ENCODE measurements at places on chromosomes 5 and 9.

DNA sequence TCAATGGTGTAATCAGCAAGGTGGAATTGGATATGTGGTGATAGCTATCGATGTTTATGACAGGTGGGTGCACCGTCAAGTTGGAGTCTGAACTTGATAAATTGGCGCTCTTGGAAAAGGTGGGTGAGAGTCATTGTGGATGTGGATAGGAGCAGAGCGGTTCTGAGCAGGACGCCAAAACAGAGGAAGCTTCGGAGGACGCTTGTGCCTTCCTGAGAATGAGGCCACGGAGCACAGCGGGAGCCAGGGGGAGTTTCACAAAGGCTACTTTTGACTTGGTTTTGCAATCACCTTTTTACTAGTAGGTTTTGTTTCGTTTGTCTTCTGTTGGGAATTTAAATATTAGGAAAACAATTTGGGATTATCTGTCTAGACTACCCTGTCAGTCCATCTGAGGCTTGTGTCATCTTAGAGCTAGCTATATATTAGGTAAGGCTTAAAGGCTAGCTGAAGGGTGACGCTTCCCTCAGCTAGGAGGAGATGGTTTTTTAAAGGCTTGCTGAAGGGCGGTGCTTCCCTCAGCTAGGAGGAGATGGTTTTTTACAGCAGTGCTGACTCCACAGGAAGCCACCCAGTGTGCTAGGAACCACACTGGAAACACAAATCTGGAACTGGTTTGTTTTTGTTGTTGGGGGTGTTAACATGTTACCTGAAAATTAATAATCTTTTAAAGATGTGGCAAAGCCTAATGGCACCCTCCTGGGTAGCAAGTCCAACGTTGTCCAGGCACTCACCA is 142.4 kb upstream of the IRX4 start:
- no peak for DNase-seq

- no peak for DNase-seq
Measured at GRCh38 chr5:3006526-3006925, 255.0 kb upstream of the IRX2 start.

DNA sequence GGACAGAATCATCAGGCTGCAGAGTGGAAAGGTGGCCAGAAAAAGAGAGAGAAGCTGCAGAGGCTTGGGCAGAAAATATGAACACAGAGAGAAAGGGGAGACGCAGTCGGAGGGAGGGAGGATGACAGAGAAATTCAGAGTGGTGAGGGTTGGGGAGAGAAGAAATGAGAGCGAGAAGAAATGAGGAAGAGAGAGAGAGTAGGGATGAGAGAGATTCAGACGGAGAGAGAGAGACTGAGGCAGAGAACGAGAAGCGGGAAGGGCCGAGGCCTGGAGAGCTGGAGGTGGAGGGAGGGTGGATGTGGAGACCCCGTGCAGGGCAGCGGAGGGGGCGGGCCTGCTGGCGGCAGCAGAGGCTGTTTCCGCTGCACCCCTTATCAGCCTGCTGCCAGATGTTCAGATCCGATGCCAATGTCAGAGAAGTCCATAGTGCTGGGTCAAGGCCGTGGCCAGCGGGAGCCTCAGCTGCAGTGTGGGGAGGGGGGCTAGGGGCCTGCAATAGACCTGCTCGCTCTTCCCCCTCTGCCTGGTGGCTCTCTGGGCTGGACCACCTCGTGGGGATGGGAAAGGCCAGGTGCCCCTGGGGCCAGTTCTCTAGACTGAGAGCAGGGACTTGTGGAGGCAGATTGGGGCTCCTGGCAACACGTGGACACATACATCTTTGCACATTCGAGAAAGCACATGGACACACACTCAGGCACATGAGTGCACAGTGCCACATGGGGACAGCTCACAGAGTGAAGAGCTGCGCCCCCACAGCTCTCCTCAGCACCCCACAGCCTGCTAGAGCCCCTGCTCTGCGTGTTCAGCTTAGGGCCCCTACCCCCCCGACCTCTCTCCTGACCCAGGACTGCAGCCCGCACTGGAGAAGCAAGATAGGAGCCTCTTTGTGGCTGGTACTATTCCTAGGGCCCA is 4.9 kb upstream of the NR5A1 start:
- DNase-seq = no peak

DNA sequence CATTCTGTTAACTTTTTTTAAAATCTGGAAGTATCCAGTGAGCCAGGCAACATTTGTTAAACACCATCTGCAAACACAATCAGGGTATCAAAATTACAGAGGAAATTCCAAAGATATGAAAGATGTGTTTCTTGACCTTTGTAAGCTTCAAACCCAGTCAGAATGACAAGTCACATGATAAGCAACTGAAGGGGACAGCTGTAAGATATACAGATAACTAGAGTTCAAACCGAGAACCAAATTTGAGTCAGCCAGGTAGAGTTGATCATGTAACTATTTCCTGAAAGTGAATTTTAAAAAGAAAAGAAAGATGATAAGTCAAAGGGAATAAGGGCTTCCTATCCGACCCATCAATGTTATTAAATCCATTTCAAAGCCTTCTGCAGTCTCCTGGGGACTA is 196.2 kb downstream of the DEPDC1B start:
- DNase-seq = no peak

DNA sequence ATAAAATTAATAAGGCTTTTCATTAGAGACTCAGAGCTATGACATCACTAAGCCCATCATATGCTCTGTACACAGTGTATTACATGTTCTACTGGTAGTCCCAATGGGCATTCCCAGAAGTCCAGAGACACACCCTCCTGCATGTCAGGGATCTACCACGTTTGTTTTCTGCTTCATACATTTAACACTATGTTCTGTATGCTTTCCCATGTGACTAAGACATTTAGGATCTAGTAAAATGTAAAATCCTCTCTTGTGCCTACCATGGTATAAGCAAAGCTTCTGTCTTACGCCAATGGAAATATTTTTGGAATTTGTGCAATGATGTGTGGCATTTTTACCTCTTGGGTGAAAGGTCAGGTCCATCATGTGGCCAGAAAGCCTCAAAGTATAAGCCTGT is 192.4 kb downstream of the ADAMTSL1 start:
- DNase-seq = no peak

DNA sequence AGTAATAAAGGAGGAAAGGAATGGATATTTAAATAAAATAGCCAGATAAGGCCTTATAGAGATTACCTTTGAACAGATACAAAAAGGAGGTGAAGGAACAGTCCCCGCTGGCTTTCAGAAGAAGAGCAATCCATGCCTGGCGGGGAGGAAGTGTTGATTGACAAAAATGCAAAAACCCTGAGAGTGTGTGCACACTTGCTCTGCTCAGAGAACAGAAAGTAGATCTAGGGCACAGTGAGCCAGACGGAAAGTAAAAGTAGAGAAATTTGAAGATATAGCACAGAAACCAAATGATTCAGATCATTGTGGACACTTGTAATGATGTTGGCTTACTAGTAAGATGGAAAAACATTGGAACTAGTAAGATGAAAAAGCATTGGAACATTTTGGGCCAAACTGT is 720.6 kb downstream of the PTPRD start:
- DNase-seq = no peak

DNA sequence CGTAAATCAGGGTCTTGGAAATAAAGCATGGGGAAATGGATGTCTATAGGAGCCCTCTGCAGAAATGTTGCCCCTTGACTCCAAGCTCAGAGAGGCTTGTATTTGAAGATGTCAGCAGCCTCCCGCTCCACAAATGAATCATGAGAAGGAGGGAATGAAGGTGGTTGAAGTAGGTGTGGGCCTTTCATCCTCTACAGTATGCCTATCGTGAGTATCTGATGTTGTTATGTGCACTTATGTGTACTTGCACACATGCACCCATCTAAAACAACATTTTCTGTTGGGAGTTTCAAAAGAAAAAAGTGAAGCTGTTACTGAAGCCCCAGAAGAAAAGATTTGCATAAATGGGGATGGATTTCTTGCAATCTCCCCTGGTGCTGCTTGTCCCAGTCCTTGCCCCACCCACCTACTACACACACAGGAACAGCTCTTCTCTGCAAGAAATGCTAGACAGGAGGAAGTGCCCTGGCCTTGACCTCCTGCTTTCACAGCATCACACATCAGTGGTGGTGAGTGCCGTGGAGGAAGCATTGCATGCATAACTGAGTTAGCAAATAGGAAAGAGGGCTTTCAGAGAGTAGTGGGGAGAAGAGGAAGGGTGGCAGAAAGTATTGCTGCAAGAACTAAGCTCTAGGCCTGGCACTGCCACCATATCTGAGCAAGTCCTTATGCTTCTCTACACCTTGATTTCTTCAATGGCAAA is 156.1 kb downstream of the SNX18 start:
- DNase-seq = no peak

GRCh38 chr5:135979510-135979909 is 24.7 kb upstream of the LECT2 start:
- no peak for DNase-seq

DNA sequence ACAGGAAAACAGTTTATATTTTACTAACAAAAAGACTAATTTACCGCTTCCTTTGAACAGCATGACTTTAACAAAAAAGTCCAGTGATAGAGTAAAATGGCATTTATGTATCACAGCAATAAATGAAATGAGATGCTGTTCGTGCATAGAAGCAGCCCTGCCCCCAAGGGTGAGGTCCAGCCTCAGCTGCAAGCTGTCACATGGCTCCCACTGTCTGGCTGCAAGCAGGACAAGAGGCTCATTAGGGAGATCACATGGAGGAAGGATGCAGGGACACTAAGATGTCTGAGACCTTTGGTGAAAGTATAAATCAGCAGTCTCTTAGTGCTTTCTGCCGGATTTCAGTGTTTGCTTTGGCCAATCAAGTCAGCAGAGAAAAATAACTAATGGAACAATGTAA is 23.0 kb downstream of the GDNF start:
- DNase-seq = no peak

- no peak for DNase-seq
Measured at GRCh38 chr5:158852622-158853021, 247.1 kb downstream of the EBF1 start.

- no peak for DNase-seq
Measured at GRCh38 chr9:7209016-7209715, 451.4 kb downstream of the KDM4C start.

DNA sequence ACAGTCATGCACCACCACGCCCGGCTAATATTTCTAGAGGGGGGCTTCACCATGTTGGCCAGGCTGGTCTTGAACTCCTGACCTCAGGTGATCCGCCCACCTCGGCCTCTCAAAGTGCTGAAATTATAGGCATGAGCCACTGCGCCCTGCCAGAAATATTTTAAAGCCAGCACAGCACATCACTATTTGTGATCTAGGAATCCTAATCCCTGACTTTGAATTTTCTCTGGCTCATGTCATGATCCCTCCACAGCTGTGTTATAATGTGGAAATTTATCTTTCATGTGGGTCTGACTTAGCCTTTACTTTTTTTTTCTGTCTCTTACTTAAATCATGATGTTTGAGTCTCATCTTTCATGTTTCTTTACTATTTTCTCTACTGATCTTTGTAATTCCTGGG is 18.7 kb upstream of the ITGA1 start:
- no peak for DNase-seq

GRCh38 chr9:113741886-113742854 is 133.9 kb upstream of the ZNF618 start:
- no peak for DNase-seq

DNA sequence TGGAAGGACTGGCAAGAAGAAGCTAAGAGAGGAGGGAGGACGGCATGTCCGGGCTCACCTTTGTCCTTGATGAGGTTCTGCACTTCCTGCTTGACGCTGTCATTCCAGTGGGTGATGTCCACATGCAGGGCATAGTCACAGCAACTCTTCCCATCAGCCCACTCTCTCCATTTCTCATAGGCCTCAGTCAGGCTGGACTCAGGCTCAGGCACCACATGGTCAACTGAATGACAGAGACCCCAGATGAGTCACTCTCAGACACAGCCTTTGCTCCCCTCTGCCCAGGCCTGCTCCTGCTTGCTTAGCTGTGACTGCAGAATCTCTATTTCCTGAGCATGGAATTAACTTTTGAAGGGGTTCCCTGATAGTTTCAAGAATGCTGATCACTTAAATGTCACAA is 94.2 kb downstream of the DPYSL3 start:
- DNase-seq = no peak

GRCh38 chr9:76465442-76466298 is 6.7 kb downstream of the GCNT1 start:
- no peak for DNase-seq

DNA sequence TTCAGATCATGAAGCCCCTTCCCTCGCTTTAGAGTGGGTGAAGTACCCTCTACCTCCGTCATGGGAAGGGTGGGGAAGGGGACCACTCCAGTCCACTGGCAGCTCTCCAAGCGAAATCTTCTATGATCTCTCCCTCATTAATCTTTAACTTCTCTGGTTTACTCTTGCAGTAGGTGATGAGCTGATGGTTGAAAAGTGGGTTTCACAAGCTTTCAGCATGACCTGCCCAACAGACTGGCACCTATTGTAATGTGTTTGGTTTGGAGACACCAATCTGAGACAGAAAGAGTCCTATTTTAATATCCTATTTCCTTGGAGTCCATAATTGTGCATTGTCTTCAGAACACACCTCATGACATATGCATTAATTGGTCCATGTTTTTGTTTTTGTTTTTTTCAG is 70.8 kb upstream of the TGFBR1 start:
- no peak for DNase-seq

- DNase-seq = no peak
Measured at GRCh38 chr9:122039234-122039633, 53.9 kb downstream of the TTLL11 start.

DNA sequence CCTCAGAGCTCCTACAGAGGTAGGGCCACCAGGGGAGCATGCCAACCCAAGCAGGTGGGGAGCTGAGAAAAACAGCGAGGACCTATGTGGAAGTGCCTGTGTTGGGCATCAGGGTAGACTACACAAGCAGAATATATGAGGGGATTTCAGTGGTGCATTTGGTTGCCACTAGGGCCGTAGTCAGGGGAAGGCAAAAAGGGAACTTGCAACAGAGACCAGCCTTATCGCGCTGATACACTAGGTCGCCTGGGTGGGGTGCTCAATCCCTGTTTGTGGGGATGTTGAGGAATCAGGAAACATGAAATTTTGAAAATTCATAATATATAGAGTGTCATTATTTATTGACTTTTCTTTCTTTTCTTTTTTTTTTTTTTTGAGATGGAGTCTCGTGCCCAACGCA is 370.9 kb upstream of the PRR16 start:
- no peak for DNase-seq

- DNase-seq = no peak
Measured at GRCh38 chr5:108324886-108325285, 57.0 kb downstream of the FBXL17 start.

- no peak for DNase-seq
Measured at GRCh38 chr5:157273131-157273556, 7.2 kb downstream of the CYFIP2 start.

GRCh38 chr5:14017904-14018303 is 73.4 kb upstream of the DNAH5 start:
- DNase-seq = no peak
